T-helper 17 cell (primary cell): ENCODE measurements at places on chromosomes 2 and 18.

DNA sequence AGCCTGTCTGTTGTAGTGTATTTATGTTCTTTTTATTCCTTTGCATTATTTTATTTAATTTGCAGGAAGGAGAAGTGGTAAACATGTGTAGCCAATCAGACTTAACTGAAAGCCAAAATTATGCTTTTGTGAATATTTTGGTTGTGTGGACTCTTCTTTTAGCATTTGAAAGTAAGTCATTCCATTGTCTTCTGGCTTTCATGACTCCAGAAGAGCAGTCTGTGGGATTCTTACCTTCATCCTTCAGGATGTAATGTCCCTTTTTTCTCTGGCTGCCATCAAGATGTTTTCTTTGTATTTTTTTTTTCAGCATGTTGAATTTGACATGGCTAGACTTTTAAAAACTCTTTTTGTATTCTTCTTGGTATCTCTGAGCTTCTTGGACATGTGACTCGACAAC is 895.2 kb upstream of the ZEB2 start:
- no peak for DNase-seq

- no peak for DNase-seq
Observed at GRCh38 chr2:95024960-95025405, 525 bp upstream of the MAL start.

GRCh38 chr2:63058144-63058920 is 7.7 kb downstream of the OTX1 start:
- DNase-seq: no peak

DNA sequence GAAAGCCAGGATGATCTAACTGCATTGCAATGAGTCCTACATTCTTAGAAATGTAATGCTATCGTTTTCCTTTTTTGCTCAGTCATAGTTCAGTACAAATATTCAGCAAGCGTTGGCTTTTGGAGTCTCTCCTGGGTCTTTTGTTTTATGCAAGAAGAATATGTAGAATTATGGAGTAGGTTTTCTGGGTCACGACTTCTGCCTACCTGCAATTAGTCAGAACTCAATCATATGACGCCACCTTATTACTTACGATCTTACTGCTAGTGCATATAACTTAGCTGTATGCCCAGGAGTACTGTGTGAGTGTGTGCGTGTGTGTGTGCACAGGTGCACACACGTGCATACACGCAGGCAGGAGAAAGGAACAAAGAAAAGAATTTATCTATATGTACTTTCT is 640.2 kb downstream of the STK39 start:
- no peak for DNase-seq

GRCh38 chr2:121297217-121297830 is 12.3 kb upstream of the TFCP2L1 start:
- DNase-seq: no peak

DNA sequence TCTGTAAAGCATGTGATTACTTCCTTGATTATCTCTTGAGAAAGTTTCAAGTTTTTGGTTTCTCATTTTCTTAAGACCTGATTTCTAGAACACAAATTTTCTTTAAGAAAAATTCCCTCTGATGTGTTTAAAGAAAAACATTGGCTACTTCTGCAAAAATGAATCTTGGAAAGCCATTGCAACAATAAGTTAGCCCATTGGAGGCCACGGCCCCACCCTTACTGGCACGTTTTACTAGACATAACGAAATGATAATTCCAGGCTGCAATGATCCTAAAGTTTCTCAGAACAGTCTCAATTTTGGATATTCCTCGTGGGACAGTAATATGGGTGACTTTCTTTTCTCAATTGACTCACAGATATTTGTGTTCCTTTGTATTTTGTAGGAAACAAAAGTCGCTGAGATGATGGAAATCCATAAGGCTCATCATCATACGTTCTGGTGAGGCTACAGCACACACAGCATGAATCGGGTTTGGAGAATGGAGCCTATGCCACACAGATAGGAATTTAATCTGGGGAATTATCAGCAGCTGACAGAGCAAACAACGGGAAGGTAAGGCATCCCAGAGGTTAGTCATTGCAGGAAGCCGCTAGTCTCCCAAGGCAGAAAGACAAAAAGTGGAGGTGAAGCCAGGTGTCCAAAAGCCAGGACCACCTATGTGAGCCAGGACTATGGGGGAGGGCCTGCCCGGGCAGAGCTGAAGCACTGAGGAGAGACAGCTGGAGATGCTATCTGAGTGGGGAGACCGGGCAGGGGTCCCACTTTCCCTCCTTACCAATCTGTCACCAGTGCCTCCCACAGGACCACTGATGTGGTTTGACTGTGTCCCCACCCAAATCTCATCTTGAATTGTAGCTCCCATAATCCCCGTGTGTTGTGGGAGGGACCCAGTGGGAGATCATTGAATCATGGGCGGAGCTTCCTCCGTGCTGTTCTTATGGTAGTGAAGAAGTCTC is 35.9 kb downstream of the SOWAHC start:
- DNase-seq: no peak

DNA sequence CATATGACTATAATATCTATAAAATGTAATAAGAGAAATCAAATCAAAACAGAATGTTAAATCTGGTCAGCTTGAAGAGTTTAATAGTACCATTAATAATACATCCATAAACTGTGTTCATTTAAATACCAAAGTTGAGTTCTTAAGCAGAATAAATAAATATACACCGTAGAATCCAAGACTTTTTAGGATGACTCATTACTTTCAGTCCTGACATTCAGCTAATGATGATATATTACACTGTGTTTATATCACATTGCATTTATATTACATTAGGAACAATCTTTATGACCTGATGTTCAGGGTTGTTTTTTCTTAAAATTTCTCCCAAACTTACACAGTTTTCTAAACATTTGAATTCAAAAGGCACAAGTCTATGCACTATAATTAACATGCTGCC is 331.3 kb downstream of the SS18 start:
- no peak for DNase-seq

DNA sequence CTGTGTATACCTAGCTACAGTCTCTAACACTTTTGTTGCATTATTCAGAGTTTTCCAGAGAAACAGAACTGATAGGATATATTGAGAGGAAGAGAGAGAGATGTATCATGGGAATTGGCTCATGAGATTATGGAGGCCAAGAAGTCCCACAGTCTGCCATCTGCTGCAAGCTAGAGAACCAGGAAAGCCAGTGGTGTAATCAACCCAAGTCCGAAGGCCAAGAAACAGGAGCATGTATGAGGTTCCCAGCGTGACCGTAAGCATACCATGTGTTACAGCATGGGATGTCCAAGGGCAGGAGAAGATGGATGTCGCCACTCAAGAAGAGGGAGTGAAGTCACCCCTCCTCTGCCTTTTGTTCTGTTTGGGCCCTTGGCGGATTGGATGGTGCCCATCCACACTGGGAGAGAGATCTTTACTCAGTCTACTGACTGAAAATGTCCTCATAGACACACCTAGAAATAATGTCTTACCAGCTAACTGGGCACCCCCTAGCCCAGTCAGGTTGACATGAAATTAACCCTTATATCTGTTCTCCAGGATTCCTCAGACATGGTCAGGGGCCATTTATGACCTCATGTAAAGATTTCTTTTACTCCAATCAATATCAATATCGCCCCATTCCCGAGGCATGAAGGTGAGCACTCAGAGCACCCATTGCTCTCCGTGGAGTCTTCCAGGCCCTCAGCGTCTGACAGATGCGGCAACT is 179.6 kb downstream of the CTIF start:
- no peak for DNase-seq

DNA sequence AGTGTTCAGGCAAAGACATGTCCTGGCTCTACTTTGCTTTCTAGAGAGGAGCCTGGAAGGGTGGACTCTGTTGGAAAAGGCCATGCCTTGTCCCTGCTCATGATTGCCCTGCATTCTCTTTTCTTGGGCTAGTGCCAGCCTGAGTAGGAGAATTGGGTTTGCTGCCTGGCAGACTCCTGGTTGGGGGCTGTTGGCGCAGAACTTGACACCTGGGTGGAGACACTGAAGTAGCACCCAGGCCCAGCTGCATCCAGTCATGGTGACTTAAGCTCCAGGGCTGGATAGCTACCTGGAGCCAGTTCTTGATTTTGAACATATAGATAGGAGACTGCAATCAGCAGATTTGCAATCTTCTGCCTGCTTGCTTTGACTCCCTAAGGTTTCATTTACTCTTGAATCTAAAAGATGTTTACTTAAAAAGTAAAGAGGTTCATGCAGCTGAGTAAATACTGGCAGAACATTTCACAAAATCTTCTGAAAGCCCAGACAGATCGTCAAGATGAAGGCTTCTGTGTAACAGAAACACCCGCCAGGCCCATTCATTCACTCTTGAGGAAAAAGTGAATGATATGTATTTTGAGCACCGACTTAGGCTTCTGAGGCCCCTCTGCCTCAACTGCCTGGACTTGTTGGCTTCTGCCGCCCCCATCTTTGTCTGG is 38.0 kb upstream of the YWHAQ start:
- DNase-seq: no peak
